Dorsolateral prefrontal cortex (tissue), 122 donors: ENCODE measurements at places on chromosomes 6 and 20.

- no peak for DNase-seq
Measured at GRCh38 chr6:109498052-109498451, 15.0 kb upstream of the ZBTB24 start.

DNA sequence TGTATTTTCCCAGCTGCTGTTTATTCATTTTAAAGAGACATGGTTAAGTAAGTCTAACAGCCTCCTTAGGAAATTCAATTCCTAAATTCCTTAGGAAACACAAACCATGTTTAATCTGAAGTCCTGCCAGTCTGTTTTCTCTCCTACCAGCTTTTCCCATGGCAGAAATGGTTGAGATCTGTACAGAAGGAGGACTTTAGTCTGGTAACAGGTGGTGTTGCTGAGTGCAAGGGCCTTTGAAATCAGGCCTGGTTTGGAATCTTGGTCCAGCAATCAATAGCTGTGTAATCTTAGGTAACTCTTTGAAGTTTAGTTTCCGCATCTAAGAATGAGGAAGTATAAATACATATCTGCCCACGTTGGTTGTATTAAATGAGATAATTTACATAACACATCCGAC is 232.5 kb downstream of the LAMA2 start:
- DNase-seq: no peak

DNA sequence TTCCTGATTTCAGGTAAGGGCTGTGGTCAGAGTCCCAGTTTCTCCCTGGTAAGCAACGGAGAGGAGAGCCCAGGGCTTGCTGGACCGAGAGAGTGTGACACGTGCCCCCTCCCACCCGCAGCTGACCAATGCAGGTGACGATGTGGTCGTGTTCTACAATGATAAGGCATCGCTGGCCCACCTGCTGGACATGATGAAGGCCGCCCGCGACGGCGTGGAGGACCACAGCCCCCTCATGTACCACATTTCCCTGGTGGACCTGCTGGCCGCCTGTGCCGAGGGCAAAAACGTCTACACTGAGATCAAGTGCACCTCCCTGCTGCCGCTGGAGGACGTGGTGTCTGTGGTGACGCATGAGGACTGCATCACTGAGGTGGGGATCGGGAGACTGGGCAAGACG is 31.7 kb downstream of the UQCC2 start:
- no peak for DNase-seq

- no peak for DNase-seq
Measured at GRCh38 chr6:160505970-160506369, 157.8 kb downstream of the SLC22A3 start.

DNA sequence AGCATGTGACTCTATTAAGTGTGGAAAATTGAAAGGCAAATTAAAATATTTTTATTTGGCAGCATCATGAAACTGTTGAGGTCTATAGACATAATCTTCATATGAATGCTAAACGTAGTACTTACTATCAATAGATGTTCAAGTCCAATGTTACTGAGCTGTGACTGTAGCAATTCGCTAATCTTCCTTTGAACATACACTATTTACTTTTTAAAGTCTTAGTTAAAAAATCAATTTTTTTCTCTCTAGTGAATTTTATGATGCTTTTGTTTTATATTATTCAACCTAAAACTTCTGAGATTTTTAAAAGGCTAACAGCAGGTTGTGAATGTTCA is 85.2 kb upstream of the ELOVL5 start:
- no peak for DNase-seq

GRCh38 chr6:4797587-4797986 is 21.4 kb downstream of the CDYL start:
- DNase-seq: no peak

GRCh38 chr6:99613409-99613704 is 6.7 kb downstream of the PRDM13 start:
- DNase-seq: no peak

DNA sequence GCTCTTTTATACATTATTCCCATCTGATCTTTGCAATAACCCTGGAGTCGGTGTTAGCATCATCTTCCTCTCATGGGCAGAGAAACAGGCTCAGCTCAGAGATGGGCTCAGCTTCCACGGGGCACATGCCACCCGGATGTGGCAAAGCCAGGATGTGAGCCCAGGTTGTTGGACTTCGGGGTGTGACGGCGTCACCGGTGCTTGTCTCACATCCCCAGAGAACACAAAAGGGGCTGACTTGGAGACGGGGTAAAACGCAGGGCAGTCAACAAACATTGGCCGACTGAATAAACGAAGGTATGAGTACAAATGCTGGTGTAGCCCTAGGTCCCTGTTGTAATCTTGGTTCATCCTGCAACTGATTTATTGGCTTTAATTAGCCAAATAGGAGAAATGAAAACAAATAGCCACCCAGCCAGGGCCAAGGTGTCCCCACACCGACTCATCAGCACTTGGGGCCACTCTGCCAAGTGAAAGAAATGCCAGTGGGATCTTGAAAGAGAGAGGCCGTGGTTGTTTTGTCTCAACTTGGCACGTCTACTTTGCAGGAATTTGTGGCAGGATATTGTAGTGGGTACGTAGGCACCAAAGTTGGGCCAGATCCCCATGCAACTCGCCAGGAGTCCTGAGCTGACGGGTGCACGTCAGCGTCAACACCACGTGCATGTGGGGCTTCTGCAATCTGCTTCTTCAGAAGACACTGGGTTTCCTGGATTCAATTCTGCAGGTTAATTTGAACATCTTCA is 42.8 kb downstream of the APCDD1L start:
- DNase-seq: no peak

DNA sequence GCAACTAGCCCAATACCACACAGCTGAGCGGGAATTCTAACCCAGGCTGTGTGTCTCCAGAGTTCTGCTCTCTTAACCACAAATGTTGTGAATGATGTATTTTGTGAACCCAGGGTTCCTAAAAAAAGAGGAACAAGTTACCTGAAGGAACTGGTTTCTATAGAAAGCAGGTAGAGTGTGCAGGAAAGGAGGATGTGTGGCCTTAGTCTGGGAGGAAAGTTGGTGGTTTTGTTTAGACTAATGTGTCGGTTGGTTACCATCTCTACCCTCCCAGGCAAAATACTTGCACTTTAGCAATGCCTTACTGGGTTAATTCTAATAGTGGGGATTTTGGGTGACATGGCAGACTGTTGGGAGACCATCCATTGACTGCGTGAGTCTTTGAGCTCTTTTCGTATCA is 143.3 kb downstream of the SCP2D1 start:
- DNase-seq: no peak

DNA sequence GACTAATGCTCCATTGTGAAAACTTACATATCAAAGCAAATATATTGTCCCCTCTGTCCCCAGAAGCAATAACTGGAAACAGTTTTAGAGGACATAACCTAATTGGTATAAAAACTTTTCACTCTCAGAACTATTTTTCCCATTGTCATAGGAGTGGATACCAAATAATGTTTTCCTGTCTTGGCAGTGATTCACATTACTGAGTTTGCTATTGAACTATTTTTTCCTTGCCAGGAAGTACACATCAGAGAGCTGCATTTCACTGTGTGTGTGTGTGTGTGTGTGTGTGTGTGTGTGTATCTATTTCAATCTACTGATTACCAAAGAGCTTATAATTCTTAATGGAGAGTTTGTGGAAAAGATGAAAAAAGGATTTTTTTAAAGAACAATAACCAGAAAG is 45.4 kb downstream of the AKAP12 start:
- DNase-seq: no peak

DNA sequence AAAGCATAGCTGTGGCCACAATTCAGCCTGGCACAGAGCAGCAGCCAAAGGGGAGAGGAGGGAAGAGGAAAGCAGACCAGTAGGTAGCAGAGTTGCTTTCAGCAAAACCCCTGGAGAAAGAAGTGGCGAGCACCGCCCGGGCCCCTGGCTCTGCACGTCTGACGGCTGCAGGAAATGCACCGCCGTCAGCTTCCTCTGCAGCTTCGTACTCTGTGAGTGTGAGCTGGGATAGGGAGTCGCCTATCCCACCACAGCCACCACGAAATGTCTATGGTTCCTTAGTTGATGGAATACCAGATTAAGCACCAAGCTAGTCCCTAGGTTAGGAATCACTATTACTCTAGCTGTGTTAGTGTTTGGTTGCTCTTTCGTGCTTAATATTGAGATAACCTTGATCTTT is 79.9 kb upstream of the NAA20 start:
- DNase-seq: no peak

DNA sequence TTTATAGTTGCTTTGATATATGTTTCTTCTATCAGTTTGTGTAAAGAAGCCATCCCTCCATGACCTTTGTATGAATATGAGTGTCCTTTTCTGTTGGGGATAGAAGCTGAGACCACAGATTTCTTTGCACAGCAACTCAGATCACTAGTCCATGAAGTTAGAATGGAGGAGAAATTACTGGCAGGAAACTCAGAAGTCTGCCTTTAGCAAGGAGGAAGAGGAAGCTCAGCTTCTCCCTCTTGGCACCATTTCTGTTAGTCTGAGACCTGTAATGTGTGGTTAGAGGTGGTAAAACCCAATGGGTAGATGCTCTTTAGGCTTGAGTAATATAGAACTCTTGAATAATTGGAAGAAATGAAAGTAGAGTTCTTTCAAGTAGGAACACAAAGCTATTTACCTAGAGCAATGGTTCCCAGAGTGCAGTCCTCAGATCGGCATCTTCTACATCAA is 995.3 kb upstream of the FLRT3 start:
- no peak for DNase-seq

DNA sequence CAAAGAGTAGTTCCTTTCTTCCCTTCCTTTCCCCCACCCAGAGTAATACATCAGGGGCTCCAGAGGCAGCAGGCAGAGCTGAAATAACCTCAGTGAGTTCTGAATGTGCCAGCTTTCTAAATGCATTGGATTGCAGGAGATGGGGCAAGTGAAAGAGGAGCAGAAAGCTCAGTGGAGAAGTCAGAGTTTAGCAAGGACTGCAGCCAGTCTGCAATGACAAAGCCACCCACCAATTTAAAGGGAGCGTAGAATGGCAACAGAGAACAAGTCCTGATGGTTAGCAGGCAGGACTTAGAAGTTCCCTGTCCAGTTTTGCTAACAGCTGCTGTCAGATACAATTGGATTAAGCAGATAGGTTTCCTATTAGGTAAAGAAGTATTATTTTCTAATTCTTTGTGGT is 203.4 kb upstream of the RIN2 start:
- DNase-seq: no peak

DNA sequence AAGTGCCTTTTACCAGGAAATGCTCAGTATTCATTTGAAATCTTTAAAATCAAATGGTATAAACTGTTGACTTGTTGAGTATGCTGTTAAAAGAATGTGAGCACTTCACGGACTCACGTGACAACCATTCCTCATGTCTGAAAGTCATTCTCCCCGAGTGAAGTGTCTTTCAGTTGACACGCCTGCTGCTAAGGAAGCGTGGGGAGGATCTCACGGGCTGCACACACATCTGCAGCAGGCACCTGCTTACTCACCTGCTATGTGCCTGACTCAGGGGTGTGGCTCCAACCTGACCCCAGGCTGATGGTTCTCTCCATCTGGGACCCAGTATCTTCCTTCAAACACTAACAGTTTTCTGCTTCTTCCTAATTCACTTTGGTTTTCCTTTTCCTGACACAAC is 32.7 kb downstream of the WDR27 start:
- DNase-seq: no peak

DNA sequence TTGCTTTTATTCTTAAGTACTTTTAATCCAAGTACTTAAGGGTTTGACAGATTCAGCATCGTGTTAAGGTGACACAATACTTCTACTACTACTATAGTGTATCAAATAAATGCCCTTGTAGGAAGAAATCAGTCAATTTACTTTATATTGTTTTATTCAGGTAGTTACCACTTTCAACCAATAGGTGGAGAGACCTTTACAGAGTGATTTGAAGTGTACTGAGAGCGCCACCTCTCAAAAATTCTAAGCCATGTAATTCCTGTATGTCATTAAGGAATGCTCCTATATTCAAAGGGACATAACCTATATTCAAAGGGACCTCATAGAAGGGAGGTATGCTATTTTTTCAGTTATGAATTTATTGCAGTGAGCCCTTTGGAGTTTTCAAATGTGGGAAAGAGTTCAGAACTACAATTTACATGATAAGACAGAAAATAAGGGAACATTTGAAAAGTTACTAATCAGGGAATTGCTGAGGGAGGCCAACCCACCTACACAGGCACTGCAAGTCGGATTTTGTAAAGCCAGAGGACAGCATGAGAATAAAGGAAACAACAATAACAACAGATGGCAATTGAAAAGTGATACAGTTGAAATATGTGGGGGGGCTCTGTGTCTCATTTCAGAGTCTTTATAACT is 955.6 kb downstream of the TBC1D32 start:
- no peak for DNase-seq

GRCh38 chr6:129653229-129653628 is 56.7 kb downstream of the ARHGAP18 start:
- DNase-seq: no peak

DNA sequence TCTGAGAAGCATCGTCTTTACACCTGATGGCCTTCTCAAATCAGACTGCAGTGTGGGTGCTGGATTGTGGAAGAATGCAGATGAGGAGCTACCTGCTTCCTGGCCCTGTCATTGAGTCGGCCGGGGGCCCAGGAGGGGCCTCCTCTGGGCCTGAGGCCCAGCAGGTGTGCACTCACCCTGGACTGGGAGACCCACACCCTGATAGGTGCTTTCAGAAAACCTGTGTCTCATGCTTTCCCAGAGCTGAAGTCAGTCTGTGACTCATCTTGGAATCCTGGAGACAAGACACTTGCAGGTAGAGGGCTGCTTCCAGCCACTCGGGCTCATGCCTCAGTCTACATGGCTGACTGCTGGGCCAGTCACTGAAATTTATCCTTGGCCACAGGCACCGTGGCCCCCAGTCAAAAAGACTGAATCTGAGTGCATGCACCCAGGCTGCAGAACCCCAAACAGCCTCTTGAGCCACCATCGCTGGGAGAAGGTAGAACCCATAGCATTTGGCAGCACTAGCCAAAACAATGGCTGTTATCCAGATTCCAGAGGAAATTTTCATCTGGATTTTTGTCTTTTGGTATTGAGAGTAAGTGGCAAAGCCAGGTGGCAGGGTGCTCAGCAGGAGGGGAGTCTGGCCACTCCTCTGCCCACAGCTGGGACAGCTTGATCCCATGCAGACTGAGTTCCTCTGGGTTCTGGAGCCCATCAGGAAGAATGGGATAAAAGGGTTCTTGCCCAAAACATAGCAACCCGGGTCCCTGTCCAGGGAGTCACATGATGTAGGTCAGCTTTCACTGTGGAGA is 182.0 kb upstream of the CST7 start:
- no peak for DNase-seq

GRCh38 chr6:31210741-31211532 is 40.5 kb upstream of the POU5F1 start:
- DNase-seq: no peak
